Stimulated activated CD4-positive, alpha-beta T cell treated with anti-CD3 and anti-CD28 coated beads, Interleukin-15, amount 100 ng/mL, for 1 hour (primary cell): ENCODE measurements at places on chromosomes 3 and 15.

GRCh38 chr3:13722178-13722577 lies 157.7 kb downstream of the WNT7A start:
- no peak for DNase-seq

- DNase-seq: no peak
Measured at GRCh38 chr3:160078533-160078932, 89.9 kb downstream of the IL12A start.

GRCh38 chr3:123447749-123448517 lies 957 bp downstream of the ADCY5 start:
- no peak for DNase-seq

DNA sequence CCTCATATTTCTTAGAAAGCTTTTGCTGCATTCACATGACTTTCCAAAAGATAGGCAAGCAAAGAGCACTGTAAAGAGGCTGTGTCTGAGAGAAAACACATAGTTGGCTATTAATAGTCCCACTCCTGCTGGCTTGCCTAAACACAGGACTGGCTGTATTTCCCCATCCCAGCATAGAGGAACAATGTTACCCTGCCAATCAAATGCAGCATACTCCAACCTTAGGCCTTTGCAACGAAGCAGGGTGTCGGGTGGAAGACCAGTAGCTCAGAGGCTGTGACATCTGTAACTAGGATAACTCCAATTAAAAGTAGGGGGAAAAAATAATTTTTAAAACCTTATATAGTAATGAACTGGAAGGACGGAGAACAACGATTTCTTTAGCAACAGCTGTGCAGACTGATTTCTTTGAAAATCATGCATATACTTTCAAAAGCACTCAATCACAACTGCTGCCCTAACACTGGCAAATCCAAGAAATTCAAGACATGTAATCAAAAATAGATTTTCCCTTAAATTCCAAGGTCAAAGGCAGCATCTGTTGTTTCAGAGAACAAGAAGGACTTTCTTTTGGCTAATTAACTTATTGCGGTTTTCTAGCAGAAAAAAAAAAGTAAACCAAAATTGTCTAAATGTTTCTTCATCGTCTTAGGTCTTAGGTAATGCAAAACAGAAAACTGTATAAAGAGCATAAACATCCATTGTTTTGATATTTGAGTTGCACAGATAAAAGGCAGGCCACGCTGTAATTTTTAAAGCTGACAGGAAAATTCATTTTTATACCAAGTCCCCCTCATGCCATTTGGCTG lies 139.3 kb downstream of the TNIK start:
- DNase-seq: no peak

DNA sequence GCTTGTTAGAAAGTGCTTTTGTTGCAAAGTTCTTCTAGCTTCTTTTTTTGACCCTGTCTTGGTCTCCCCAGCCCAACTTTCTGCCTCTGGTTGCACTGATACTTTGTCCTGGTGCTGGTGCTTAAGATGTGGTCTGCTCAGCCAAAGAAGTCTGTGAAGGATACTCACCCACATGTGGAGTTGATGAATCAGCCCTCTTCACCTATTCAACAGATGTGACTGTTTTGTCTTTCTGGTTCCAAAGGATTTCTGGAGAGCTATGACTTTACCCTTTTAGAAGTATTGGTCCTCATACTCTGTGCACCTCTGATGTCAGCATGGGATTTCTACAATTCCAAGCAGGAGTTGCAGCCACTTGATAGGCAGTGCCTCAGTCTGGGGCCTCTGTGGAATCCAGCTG lies 84.1 kb downstream of the PCCB start:
- no peak for DNase-seq

- DNase-seq: no peak
Measured at GRCh38 chr3:190502946-190503345, 10.9 kb upstream of the IL1RAP start.

- DNase-seq: peak; percentile 49
Measured at GRCh38 chr3:158097593-158098308, 8.5 kb downstream of the SHOX2 start.

- no peak for DNase-seq
Measured at GRCh38 chr15:80487839-80488390, 83.7 kb downstream of the ARNT2 start.

DNA sequence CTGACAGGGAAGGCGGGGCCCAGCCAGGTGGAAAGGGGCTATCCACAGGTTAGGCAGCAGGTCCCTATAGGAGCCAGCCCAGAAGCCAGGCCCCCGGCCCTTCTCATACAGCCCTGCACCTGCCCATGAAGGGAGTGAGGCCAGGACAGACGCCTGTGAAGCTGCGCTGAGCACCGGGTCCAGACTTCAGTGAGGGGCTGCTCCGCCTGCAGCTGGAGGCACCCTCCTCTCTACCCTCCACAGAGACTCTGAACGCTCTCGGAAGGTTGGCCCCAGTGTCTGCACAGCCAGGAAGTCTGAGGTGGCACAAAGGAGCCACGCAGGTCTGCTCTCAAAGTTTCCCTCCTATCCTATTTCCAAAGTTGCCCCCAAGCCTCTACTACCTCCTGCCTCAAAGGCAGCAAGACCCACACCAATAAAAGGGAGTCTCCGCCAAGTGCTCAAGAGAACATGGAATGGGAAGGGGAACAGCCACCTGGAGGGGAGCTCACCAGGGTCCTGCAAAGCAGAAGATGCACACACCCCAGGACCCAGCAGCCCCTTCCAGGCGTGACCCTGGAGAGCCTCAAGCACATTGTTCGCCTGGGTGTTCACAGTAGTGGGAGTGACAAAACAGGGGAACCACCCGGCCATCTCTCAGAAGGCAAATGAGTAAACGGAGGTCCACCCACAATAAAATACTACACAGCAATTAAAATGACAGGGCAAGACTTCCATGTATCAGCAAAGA lies 19.5 kb downstream of the XXYLT1 start:
- DNase-seq: no peak

GRCh38 chr3:81760215-81760614 lies 1.2 kb downstream of the GBE1 start:
- no peak for DNase-seq

- DNase-seq: no peak
Measured at GRCh38 chr3:183698756-183699155, 1.2 kb downstream of the YEATS2 start.

- no peak for DNase-seq
Measured at GRCh38 chr15:81362790-81363189, 11.2 kb downstream of the TMC3 start.

DNA sequence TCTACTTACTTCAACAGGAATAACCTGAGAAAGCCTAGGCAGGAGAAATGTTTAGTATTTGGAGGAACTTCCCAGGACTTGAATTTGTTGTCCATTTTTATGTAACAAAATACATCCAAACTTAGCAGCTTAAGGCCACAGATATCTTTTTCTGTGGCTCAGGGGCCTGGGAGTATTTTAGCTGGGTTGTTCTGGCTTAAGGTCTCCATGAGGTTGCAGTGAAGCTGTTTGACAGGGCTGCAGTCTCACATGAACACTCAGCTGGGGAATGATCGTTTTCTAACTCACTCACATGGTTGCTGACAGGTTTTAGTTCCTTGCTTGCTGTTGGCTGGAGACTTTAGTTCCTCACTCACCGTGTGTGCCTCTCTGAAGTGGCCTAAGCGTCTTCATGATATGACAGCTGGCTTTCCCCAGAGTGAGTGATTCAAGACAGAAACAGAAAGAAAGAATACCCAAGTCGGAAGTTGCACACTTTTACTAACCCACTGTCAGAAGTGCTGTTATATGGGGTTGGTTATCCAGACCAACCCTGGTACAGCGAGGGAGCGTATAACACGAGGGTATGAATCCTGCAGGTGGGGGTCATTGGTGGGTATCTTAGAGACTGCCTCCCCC lies 229.7 kb upstream of the TBL1XR1 start:
- peak; percentile 2 for DNase-seq

DNA sequence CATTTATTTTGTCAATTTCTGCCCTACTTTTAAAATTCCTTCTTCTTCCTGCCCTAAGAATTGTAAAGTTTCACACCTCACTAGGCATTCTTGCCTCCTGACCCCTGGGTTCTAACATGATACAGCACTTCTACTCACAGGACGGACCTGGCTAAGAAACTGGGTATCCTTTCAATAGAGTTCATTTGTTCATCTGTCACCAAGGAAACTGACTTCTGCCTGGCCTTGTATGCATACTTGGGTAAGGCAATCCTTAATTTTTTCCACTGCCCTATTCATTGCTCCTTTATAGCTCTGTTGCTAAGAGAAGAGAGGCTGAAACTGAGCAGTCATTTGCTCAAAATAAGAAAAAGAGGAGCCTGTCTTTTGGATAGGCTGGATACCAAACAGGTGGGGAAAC lies 3.3 kb downstream of the RGMA start:
- DNase-seq: no peak

- peak; percentile 37 for DNase-seq
Measured at GRCh38 chr3:18424729-18425640, at the start of gene SATB1. Gene SATB1 (minus strand): TSS chr3:18425339. CDS start chr3:18420967, 4,372 bp downstream.

DNA sequence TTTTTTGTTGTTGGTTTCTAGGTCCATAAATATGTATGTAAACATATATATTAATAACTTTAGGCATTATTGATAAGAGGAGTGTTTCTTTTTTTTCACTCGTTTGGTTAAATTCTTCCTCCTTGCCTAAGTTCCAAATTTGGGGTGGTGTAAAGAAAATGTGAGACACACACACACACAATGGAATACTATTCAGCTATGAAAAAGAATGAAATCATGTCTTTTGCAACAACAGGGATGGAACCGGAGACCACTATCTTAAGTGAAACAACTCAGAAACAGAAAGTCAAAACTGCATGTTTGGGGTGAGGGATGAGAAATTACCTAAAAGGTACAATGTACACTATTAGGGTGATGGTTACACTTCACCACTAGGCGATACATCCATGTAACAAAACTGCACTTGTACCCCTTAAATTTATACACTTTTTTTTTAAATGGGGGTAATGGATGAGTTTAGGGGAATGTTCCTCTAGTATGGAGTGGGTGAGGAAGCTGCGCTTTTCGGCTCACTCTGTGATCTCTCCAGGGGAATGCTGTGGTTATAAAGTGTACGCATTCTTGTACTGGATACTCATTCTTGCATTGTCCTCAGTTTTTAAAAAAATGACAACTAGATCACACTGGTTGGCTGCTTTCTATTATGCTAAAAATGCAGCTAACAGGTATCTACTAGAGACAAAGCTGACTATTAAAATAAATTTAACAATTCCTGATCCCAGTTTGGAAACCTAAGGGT lies 50.8 kb upstream of the PPARG start:
- DNase-seq: no peak

DNA sequence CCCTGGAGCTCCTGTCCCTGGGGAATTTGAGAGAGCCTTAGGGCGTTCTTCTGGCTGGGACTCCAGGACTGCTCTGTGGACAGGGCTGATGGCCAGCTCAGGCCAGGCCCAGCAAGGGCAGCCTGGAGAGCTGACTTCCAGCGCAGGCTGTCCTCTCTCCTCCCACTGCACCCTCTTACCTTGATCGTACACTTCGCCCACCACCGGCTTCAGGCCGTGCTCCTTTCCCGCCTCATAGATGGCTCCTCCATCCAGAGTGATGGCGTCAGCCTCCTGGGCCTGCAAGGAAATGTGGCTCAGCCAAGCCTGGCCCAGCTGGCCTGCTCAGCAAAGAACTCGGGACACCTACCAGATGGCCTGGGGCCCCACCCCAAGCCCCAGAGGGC lies 3.1 kb downstream of the MELTF start:
- DNase-seq: no peak

DNA sequence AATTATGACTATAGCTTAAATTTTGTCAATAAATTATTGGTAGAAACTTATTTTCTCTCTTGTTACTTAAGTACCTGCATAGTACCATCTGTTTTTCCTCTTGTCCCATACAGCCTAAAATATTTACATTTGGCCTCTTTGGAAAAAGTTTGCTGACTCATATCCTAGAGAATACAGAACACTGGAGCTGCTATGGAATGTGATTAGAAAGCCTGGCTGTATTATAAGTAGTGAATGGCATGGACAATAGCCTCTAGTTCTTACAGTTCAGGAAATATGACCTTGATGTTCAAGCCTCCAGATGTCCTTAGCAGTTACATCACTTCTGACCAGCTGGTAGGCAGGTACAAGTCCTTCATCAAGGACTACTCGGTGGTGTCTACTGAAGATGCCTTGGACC lies 28.3 kb downstream of the ST8SIA2 start:
- no peak for DNase-seq
